Activated CD4-positive, alpha-beta memory T cell treated with anti-CD3 and anti-CD28 coated beads for 36 hours (primary cell): ENCODE measurements at places on chromosomes 13 and 19. TPM values are rescaled to one million over a fixed set of nuclear protein-coding genes. Genes with fewer than 3 reads are reported as not detected.

- peaks cover 2% of the 10 kb centered on the region for H3K27me3 ChIP-seq
- no peak for DNase-seq
- no peak overlapping the region for H3K27ac ChIP-seq
- H3K4me3 ChIP-seq, result no peak overlapping the region
- H3K36me3 ChIP-seq, result no peaks in the 10 kb centered on the region
These were observed 374.5 kb downstream of the KCNRG start for GRCh38 chr13:50389726-50390125.

DNA sequence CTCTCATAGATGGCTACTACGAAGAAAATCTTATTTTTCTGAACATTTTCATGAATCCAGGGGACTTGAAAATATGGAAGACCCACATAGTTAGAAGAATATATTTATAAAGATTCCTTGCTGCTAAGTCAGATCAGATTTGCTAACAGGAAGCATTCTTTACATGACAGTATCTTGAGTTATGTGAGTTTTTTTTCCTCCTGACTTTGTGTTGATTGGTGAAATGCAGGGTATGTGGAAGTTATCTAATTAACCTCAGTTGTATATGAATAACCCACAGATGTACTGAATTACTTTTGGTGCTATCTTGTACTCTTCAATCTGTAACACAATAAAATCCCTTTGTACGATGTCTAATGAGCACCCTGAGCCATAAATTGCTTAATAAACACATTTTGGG lies 53.8 kb downstream of the ESD start:
- no peaks in the 10 kb centered on the region for H3K27me3 ChIP-seq
- no peaks in the 10 kb centered on the region for H3K4me1 ChIP-seq
- H3K27ac ChIP-seq, result no peak overlapping the region

DNA sequence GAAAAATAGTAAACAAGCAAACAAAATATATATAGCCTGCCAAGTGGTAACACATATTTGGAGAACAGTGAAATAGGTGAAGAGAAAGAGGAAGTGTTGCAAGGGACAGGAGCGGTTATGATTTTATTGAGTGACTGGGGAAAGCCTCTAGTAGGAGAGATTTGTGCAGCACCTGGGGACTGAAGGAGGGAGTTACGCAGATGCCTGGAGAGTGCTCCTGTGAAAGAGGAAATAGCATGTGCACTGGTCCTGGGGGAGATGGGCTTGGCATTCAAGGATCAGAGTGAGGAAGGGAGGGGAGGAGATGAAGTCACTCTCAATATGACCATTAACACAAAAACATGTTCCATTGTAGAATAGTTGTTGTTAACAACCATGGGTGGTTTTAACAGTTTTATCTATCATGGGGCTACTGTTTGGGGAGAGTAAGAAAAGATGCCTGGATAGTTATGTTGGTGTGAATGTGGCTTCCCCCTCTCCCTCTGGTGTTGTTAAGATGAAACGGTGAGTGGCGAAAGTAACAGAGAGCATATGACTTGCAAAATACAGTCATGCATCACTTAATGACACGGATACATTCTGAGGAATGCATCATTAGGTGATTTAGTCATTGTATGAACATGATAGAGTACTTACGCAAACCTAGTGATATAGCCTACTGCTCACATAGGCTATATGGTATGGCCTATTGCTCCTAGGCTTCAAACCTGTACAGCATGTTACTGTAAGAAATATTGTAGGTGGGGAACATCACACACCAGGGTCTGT lies 251.7 kb upstream of the ARGLU1 start:
- H3K36me3 ChIP-seq, result no peaks in the 10 kb centered on the region
- no peaks in the 10 kb centered on the region for H3K27me3 ChIP-seq
- H3K4me3 ChIP-seq, result no peak overlapping the region
- no peak overlapping the region for H3K27ac ChIP-seq

DNA sequence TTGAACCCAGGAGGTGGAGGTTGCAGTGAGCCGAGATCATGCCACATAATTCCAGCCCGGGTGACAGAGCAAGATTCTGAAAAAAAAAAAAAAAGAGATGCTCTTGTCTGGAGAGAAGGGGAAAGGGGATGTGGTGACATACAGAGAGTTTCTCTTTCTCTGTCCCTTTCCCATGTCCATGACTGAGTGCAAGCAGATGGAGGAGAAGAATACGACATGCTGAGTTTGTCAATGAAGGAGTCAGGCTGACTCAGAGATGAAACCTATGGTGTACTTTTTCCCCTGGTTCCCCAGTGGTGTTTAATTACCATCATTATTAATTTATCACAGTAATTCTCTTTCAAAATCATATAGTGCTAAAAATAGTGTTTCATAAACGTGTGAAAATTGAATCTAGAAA lies 448.8 kb downstream of the FOXO1 start:
- no peak overlapping the region for H3K27ac ChIP-seq
- H3K4me1 ChIP-seq, result peaks cover 62% of the 10 kb centered on the region
- no peak overlapping the region for H3K4me3 ChIP-seq
- H3K27me3 ChIP-seq, result no peaks in the 10 kb centered on the region
- DNase-seq, result no peak

DNA sequence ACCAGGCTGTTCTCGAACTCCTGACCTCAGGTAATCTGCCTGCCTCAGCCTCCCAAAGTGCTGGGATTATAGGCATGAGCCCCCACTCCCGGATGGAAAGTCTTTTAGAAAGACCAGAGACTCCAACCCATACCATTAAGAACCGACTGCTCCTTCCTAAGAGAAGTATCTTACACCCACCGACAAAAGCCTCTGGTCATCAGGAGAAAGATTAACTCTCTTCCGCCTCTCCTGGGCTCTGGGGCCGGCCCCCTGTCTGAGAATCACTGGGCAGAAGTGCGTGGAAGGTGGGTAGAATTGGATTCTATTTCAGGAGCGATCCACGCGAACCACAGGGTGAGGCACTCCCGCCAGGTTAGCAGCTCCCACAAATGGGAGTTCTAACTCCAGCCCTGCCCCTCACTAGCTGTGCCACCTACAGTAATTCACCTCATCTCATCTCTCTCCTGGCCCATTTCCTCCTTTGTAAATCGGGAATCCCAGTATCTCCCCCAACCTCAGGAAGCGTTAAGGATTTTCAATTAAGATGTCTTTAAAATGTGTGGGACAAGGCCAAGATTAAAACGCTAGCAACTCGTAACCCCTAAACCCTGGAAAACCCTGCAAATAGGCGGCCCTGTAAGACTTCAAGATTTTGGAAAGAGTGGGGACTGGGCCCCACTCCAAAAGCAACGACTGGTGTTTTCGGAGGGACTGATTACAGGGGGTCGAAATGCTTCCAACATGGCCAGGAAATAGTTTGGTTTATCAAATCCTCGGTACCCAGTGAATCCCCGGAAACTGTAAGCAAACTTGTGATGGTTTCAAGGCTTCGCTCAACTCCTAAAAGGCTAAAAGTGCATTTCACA lies 1.3 kb downstream of the HNRNPL start:
- peaks cover 52% of the 10 kb centered on the region for H3K4me1 ChIP-seq
- no peak for DNase-seq
- peak overlapping the region; percentile 97 for H3K4me3 ChIP-seq

GRCh38 chr13:83024955-83025594 lies 857.2 kb downstream of the SLITRK1 start:
- H3K27ac ChIP-seq, result no peak overlapping the region
- H3K4me3 ChIP-seq, result no peak overlapping the region
- no peaks in the 10 kb centered on the region for H3K36me3 ChIP-seq
- DNase-seq, result no peak
- no peaks in the 10 kb centered on the region for H3K27me3 ChIP-seq

ZNF428 gene
- 11.7 TPM for total RNA-seq
